CD8-positive, alpha-beta T cell (primary cell): ENCODE measurements at places on chromosomes 11 and 22.

- no peak for DNase-seq
These were observed 86.7 kb downstream of the ALX4 start for GRCh38 chr11:44223238-44223637.

- no peak for DNase-seq
These were observed 1.2 kb downstream of the MUC5B start for GRCh38 chr11:1224111-1224490.

- DNase-seq, result no peak
These were observed 1318.9 kb downstream of the LRRC4C start for GRCh38 chr11:40140560-40140959.

DNA sequence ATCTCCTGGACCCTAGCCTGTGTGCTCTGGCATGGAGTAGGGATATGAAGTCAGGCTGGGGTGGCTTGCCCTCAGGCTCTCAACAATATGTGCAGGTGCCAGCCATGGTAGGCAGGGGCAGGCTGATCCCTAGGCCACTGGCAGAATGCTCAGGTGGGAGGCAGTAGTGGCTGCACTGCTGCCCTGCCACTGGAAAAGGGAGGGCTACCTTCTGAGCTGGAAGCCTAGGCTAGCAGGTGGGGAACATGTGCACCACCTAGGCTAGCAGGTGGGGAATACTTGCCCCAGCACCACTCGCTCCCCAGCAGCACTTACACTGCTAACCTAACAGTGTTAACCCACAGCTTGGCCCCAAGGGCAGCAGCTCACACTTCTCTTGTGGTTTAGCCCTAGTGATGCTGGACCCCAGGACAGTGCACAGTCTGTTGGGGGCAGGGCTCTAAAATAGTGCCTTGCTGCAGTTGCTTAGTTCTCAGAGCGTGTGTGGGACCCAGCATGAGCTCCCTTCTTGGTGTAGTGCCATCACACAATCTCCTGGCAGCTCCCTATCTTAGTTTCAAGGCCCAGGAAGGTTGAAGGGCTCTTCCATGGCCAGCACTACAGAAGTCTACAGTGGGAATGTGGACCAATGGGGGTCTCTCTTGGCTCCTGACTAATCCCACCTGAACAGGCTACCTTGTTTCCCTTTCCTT lies 130.8 kb downstream of the FCHSD2 start:
- no peak for DNase-seq

GRCh38 chr11:10693509-10694081 lies at the start of gene IRAG1:
IRAG1 (minus strand) TSS chr11:10693755; CDS start chr11:10693602, 153 bp downstream.
- no peak for DNase-seq

GRCh38 chr11:126160345-126161022 lies 51.0 kb downstream of the RPUSD4 start:
- no peak for DNase-seq

DNA sequence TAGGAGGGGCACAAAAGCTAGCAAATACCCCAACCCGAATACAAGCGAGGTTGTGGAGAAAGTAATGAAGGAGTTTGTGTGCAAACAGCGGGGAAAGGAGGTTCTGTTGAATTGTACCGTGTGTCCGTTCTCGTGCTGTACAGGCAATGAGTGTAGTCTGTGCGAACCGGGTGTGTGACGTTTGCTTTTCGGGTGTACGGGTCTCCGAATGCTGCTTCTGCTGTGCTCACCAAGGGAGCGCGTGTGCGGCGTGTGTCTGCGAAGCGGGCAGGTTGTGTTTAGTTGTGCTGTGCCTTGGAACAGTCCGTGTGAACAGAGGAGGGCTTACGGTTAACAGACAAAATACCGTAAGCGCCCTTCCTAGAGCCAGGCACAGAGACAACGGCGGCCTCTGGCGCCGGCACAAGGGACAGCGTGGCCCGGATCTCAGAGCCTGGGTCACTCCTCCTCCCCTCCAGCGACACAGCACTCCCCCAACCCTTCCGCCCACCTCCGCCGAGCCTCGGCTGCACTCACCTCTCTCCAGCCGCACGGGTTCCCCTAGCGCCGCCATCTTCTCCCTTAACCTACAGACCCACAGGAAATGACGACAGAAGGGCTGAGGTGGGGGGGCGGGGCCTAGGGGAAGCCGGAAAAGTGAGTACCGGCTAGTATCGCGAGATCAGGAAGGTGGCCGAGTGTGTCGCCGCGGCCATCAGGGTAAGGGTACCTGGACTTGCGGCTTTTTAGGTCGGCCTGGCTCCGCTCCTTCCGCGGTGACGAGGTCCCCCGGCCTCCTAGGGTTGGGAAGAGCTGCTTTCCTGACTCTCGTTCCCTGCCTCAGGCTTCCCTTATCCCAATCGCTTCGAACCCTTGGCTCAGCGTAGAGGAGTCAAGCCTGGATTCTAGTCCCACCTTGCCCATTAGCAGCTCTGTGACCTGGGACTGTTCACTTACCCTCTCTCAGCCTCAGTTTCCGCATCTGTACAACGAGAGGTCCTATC lies at the start of gene LIN7C:
Gene LIN7C (minus strand): TSS at position 570 of the 983 bp plus-strand sequence. CDS start 17 bp downstream, at position 553.
- peak; percentile 94 for DNase-seq

- DNase-seq, result no peak
These were observed 27.5 kb downstream of the LARGE2 start for GRCh38 chr11:45949992-45950407.

DNA sequence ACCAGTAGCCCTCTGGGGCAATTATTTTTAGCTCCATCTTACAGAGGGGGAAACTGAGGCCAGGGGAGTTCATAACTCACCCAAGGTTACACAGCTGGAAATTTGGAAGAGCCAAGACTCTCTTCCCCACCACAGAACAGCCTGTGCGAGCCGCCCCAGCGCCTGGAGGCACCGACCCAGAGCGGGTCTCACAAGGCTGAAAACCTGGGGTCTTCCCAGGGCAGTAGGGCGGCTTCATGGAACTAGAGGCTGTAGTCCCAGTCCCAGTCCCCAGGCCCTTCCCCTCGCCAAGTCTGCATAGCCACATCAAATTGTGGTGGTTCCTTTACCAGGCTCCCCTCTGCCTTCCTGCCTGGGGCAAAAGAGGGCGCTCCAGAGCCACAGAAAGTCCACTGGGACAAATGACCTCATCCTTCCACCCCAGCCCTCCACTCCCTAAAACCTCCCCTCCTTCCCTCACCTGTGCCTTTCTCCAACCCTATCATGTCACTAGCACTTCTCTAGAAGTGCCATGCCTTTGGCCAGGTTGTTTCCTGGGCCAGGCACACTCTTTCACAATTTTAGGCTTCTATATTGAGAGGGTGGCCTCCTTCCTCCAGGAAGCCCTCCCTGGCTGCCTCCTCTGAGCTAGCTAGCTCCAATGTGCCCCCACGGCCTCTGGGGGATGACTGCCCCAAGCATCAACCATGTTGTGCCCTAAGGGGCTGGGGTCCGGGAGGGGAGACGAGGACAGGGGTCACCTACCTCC lies 15.2 kb upstream of the CDC42EP1 start:
- peak; percentile 57 for DNase-seq

GRCh38 chr22:22398530-22399327 lies 109.8 kb downstream of the ZNF280B start:
- no peak for DNase-seq

DNA sequence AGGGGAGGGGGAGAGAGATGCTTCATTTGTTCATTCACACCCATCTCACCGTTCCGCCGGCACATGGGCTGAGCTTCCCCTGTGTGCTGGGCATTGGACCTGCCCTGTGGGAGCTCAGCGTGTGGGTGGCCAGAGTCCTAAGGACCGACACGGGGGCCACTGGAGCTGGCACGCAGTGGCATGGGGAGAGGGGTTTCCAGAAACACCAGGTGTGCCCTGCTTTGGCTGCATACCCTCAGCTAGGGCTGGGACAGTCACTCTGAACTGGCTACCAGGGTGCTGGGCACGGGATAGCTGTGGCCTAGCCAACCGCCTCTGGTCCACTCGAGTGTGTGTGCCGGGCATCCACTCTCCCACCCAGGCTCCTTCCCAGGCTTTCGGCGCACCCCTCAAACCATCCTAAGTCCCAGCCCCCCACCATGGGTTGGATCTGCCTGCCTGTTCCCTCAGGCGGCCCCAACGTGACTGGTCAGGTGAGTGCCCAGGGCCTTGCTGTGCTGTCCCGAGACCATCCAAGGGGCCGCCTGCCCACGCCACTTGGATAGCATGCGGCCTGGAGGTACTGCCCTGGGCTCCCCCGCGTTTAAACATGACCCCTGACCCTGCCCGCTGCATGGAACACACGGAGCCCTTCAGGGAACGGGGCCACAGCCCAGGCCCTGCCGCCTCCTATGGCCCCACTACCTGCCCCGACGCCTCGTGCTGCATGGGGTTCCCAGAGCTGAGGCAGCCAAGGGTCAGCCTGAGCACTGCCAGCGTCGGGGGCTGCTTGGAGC lies 51.6 kb upstream of the LINC01488 start:
- DNase-seq, result no peak

DNA sequence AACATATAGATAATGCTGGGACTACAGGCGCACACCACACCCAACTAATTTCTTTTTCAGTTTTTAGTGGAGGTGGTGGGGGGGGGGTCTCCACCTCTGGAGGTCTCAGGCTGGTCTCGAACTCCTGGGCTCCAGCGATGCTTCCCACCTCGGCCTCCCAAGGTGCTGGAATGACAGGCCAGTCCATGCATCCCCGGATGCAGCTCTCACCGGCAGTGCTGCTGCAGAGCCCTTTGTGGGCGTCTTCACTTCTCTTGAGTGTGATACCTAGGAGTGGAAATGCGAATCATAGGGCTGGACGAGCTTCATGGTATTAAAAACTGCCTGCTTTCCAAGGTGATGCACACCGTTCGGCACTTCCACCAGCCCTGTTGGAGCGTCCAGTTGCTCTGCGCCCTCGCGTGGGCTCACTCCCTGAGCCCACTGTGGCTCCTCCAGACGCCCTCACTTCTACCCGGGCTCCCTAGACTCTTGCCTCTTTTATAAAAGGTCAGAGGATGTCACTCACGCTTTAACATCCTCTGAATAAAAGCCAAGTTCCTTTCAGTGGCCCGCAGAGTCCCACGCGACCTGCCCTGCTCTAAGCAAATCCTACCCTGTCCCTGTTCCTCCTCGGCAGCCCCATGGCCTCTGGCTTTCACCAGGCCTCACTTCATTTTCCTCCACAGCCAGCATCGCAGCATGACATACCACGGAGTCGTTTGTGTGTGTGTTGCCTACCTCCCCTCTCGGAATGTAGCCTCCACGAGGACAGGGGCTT lies 837 bp upstream of the BID start:
- peak; percentile 45 for DNase-seq

GRCh38 chr11:74185695-74186094 lies 14.6 kb downstream of the PPME1 start:
- DNase-seq, result no peak

- DNase-seq, result no peak
These were observed 29.9 kb downstream of the FAM181B start for GRCh38 chr11:82703796-82704195.

DNA sequence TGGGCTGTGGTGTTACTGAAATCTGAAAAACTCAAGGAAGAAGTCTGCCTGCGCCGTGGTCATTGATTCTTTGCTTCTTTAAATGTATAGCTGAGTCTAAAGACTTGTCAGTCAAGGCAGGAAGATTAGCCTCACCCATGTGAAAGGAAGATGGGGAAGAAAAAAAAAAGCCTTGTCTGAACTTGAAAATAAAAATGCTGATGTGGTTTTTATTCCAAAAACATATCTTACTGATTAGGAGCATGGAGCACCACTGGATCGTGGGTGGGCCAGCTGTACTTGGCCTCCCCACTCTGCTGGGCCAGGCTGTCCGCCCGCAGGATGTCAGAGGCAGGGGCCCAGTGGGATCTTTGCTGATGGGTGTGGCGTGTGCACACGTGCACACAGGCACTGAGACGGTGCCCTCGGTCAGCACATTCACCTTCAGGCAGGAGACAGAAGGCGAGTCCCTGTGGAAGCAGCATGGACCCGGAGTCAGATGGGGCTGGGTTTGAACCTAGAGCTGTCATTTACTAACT lies 111.9 kb downstream of the WNT7B start:
- no peak for DNase-seq

- no peak for DNase-seq
These were observed 28.7 kb downstream of the EIF3F start for GRCh38 chr11:8015753-8016239.

GRCh38 chr11:8267831-8268529 lies 4.3 kb upstream of the LMO1 start:
- peak; percentile 41 for DNase-seq

DNA sequence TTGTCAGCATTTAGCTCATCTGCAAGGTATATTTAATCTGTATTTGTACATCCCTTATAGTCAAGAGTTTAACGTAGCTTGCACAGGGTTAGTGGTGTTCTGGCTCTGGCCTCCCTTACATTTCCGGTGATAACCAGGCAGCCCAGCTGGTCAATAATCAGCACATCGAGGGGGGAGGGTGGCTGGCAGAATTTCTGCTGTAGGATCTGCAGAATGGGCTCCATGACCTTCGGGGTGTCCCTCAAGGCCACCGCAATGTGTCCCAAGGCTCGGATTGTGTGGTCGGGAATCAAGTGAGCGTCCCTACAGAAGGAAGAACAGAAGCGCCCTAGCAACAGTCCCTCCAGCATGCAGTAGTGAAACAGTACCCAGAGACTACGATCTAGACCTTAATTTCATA lies 25.1 kb downstream of the SERPIND1 start:
- DNase-seq, result no peak

DNA sequence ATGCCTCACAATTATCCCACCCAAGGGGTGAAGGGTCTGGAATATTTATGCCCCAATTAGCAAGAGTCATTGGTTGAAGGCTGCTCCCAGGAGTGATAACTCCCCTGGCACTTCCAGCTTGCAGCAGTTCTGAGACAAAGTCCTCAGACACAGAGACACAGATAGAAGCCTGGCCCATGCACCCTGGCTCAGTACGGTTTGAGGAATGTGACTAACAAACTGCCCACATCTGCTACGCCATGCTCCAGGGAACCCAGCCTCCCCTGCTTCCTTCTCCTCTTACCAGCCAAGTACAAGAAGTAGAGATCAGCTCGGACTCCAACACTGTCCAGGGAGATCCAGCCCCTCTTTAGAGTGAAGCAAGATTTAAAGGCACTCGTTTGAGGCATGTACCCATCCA lies 48.5 kb upstream of the BMAL1 start:
- no peak for DNase-seq

GRCh38 chr11:74170694-74171629 lies at the start of the genes C2CD3 and PPME1:
C2CD3 (minus strand) TSS chr11:74171002; CDS start chr11:74170792, 210 bp downstream.
PPME1 (plus strand) TSS chr11:74171289; CDS start chr11:74171422, 133 bp downstream.
- DNase-seq, result peak; percentile 97

DNA sequence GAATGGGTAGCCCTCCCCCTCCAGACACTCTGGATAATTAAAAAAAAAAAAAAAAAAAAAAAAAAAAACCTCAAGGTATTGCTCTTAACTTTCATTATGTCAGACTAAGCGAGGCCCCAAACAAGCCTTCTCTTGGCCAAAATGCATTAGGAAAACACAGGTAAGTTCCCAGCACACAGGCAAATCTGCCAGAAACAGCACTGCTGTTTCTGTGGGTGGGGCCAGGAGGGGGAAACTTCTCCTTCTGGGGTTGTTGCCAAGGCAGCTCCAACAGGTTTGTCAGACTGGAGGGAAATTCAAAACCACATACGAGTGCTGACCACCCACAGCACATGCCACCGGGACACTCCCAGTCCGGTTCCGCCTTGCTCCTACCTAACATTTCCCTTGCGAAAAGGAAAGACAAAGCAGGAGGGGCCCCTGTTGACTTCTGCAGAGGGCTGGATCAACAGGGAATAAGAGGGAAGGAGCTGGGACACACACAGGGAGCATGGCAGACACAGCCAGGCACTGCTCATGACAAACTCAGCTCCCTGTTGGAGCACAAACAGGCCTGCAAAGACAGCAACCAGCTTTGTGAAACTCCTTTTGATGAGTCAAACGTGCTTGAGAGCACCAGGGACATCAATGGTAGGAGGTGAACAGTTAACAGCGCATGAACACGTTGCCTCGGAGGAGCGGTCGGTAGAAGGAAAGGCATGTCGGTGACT lies 55.0 kb downstream of the MYH9 start:
- DNase-seq, result peak; percentile 82
